ENCODE measurements at places on chromosomes 11 and 22.

- no peak for DNase-seq
Observed at GRCh38 chr11:32100495-32100894, 9.6 kb downstream of the RCN1 start.

- DNase-seq, result no peak
Observed at GRCh38 chr11:71091506-71092265, 160.7 kb downstream of the SHANK2 start.

DNA sequence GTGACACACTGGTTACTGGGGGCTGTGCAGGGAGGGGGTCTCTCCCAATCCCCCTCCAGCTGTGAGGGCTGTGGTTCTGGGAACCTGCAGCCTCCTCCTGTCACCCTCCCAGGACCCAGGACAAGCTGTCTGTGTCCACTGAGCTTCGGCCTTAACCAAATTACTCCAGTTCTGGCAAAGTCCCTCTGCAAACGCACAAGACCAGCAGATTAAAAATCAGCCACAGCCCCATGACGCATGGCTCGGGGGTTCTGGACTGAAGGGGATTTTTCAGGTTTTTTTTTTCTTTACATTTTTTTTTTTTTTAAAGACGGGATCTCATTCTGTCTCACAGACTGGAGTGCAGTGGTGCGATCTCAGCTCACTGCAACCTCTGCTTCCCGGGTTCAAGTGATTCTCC lies 32.2 kb upstream of the A4GALT start:
- no peak for DNase-seq

GRCh38 chr11:121561240-121561639 lies 108.5 kb upstream of the SORL1-AS1 start:
- DNase-seq, result no peak

- DNase-seq, result no peak
Observed at GRCh38 chr11:57248780-57249383, 11.8 kb upstream of the APLNR start.

DNA sequence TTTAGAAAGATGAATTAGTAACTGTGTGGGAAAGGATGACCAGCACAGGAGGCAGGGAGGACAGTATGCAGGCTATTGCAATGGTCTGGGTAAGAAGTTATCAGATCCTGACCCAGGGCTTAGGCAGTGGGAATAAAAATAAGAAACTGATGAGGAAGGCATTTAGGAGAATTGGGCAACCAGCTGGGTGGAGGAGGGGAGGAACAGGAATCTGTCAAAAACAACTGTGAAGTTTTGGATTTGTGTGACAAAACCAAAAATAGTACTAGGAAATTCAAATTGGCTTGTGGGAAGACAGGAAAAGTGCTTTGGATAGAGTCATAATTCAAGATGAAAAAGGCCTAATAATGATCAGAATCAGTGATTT lies 27.9 kb downstream of the MMP13 start:
- DNase-seq, result no peak

GRCh38 chr22:19889951-19890350 lies 35.3 kb upstream of the GNB1L start:
- DNase-seq, result no peak

GRCh38 chr11:35525501-35526175 lies at the start of gene PAMR1:
Gene PAMR1 (minus strand): TSS chr11:35525616. CDS start chr11:35525585, 31 bp downstream.
- DNase-seq, result no peak

GRCh38 chr11:86360775-86361395 lies 13.8 kb upstream of the CCDC81 start:
- no peak for DNase-seq

DNA sequence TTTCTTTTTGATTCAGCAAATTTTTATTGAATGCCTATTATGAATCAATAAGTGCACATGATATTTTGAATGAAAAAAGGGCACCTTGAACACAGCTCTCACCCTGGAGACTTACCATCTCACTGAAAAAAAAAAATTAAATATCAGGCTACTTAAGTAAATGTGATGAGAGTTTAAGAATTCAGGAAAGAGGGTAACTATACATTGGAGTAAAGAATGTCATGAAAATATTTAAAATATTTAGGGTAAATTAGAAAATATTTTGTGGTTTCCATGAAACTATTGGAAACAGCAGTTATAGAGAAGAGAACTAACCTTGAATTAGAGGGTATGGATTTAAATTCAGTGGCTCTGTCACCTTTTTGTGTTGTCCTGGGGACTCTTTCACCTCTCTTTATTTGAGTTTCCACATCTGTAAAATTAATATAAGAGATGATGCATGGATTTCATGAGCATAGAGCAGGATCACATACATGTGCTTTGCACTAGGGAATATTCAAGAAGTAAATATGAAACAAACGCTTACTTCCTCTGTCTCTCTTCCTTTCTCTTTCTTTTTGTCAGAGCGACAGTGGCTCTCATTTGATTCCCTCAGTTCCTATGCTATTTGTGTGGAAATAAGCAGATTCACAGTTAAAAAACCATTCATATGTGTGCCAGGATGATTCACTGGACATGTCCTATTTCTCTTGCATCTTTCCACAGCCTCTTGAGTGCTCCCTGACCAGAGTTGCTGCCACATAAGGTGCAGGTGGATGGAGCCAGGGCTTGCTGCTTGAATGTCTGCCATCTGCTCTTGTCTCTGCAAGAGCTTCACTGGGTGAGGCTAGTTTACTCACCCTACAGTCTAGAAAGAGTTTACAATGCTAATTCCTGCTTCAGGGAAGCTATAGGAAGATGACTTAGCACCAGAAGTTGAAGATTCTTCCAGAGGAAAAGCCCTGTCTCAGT lies 533.1 kb downstream of the ETS1 start:
- no peak for DNase-seq

GRCh38 chr22:28243539-28243938 lies 324.5 kb upstream of the PITPNB start:
- DNase-seq, result no peak

DNA sequence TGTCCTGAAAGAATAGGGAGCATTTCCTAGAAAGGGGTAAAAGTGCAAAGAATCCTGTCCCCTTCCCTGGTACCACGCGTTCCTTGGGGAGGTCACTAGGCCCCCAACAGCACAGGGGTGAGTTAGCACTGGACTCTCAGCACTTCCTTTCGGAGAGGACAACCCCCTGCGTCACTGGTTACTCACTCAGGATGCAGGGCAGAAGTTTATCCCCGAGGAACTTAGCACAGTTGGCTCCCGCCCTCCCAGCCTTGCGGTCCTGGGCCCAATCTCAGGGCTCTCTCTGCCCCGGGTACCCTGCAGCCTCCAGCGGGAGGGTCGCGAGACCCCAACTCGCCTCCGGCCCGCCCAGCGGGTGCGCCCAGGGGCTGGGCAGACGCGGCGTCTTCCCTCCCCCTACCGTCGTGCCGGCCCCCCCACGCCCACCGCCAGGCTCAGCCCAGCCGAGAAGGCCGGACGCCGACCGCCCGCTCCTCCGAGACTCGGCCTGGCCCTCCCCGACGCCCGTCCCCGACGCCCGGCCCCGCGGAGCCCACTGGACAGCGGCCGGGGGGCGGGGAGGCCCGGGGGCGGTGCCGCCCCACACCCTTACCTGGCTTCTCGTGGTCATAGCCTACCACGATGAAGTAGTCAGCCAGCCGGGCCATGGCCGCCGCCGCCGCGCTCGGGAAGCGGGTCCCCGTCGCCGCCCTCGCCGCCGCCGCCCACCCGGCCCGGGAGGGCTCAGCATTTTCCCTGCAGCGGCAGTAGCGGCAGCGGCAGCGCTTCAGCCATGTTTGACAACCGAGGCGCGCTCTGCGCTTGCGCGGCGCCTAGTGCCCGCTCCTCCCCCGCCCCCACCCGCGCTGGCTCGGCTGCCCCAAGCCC lies at the start of gene SBF2:
SBF2 (minus strand) TSS at position 797 of the 867 bp plus-strand sequence; CDS start at position 647, 150 bp downstream.
- DNase-seq, result no peak

DNA sequence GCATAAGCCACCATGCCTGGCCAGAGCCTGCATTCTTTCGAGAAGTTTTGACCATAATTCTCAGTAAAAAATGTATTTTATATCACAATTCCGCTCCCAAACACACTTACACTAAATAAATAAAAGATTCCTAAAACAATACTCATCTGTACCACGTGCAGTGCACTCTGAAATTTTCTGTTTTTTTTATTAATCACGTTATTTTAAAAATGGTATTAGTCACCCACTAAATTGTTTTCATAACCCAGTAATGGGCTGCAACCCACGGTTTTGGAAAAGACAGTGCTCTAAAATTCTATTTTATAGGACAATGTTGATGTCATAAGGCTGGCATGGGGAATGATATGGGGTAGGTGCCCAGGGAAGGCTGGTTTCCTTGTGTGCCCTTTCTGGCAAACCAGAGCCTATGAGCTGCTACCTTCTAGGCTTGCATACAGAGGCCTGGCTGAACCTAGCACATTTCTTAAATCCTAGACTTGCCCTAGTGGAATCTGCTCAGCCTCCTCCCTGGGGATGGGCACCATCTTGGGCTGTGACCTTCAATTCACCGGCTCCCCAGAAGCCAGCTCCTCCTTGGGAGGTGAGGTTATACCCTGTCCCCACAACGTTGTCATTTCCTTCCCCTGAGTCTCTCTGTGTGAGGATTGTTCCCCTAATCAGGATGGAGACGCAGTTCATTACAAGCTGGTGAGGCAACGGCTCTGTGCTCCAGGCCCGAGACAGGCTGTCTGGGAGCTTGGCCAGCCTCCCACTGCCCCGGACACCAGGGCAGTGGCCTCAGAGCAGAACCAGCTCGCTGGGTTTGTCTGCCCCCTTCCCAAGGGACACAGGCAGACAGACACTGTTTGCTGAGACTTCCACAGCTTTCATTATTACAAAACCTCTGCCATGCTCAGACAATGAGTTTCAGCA lies 116.5 kb upstream of the NAV2 start:
- no peak for DNase-seq

GRCh38 chr11:70680781-70681281 lies 282.5 kb downstream of the CTTN start:
- DNase-seq, result no peak

GRCh38 chr22:49352361-49353169 lies 475.1 kb downstream of the BRD1 start:
- no peak for DNase-seq

GRCh38 chr11:67268081-67268961 lies 2.0 kb downstream of the GRK2 start:
- DNase-seq, result no peak

GRCh38 chr11:135023499-135023898 lies 611.5 kb upstream of the B3GAT1 start:
- DNase-seq, result no peak

GRCh38 chr11:70650075-70650909 lies 252.0 kb downstream of the CTTN start:
- no peak for DNase-seq

DNA sequence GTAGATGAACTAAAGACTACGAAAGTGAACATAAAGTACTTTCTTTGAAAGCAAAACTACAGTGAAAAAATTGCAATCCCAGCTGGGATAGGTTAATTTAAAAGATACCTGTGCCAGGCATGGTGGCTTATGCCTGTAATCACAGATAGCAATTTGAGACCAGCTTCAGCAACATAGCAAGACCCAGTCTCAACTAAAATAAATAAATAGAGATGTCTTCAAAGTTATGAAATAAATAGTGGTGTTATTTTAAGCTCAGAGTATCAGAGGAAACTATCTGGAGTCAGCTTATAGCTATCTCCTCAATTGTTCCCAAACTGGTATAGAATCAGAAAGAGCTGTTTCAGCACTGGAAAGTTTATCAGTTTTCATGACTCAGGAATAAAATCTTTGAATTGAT lies 17.3 kb upstream of the MMP13 start:
- no peak for DNase-seq

GRCh38 chr22:27768027-27768653 lies 33.4 kb downstream of the MN1 start:
- no peak for DNase-seq

- peak; percentile 97 for DNase-seq
Observed at GRCh38 chr11:65422633-65423515, at the start of gene NEAT1. Gene NEAT1 (plus strand): TSS chr11:65422798.

GRCh38 chr11:75561426-75562047 lies 516 bp upstream of the SERPINH1 start:
- no peak for DNase-seq

DNA sequence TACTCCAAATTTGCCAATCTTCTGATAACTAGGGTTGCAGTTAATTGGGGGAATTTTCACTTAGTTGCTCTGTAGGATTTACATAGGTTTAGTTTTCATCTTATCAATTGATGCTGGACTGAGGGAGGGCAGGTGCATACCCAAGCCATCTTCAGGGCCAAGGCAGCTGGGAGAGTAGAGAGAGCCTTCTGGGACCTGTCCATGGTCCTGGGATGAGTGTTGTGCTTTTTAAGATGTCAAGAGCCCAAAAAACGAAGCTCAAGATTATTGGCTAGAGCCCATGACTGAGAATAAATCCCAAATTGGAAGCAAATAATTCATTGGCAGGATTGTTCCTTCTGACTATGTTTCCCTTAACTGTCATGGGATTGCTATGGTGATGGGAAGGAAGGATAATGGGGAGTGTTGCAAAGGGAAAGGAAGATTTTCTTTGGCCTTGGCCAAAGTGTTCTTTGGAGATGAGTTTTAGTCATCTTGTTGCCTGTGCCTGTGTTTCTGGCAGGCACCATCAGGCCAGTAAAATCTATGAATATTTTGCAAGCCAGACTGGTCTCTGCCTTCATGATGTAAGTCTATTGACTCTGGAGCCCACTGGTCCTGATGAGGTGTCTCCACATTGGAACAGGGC lies 4.5 kb downstream of the SLC22A6 start:
- DNase-seq, result no peak

GRCh38 chr11:122339436-122340060 lies 223.5 kb upstream of the BLID start:
- no peak for DNase-seq

GRCh38 chr22:23787600-23787896 lies 782 bp downstream of the SMARCB1 start:
- no peak for DNase-seq

GRCh38 chr11:93510196-93510873 lies 32.9 kb downstream of the SMCO4 start:
- DNase-seq, result no peak

GRCh38 chr22:26169315-26170111 lies at the start of gene SEZ6L:
Gene SEZ6L (plus strand): TSS chr22:26169462. CDS start chr22:26169670, 208 bp downstream.
- DNase-seq, result no peak

DNA sequence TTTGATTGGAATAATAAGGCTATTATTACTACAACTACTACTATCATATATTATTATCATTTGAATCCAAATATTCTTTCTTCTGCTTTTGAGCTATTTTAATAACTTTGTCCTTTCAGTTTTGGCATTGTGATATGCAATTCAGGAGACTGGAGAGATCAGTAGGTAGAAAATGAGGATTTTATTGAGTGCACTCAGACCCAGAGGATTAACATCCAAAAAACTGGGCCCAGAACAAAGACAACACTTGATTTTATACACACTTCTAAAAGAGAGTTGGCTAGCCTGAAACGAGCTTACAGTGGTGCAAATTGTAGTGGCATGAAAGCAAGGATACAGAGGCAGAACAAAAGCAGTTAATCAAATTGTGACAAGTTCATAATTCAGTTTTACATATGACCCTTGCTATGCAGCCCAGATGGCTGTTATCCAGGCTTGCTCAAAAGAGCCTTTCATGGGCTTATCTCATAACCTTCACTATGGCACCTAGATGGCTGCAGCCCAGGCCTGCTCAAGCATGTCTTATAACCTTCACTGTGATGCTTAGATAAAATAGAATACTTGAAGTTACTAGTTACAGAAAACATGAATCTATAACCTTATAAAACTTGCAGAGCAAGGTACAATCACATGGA lies 796.3 kb upstream of the RAG2 start:
- DNase-seq, result no peak

GRCh38 chr11:47378836-47379170 lies 456 bp upstream of the SPI1 start:
- DNase-seq, result no peak
